ENCODE measurements at places on chromosomes 2 and 18.

- DNase-seq: no peak
Observed at GRCh38 chr2:108538000-108538625, 3.8 kb downstream of the LIMS1 start.

GRCh38 chr2:203650860-203651613 lies 55.4 kb upstream of the CD28 start:
- no peak for DNase-seq

GRCh38 chr2:39660612-39661236 lies 5.0 kb upstream of the TMEM178A start:
- no peak for DNase-seq

- no peak for DNase-seq
Observed at GRCh38 chr2:212683346-212684097, 144.9 kb upstream of the ERBB4 start.

DNA sequence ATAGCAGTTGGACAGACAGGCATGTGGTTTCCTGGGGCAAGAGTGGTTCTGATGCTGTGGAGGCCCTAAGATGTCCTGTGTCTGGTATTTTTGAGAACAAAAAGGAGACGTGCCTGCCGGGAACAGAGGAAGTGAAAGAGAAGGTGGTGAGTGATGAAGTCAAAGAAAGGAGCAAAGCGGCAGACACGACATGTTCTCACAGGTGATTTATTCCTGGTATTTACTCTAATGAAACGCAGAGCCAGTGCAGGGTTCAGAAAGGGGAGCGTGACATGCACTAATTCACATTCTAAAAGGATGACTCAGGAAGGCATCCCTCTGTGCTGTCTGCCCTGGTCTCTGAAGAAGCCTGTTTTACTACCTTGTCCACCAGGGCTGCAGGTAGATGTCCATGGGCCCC lies 211.0 kb downstream of the KCNE4 start:
- DNase-seq: no peak

- no peak for DNase-seq
Observed at GRCh38 chr2:8154270-8154669, 527.6 kb upstream of the ID2 start.

DNA sequence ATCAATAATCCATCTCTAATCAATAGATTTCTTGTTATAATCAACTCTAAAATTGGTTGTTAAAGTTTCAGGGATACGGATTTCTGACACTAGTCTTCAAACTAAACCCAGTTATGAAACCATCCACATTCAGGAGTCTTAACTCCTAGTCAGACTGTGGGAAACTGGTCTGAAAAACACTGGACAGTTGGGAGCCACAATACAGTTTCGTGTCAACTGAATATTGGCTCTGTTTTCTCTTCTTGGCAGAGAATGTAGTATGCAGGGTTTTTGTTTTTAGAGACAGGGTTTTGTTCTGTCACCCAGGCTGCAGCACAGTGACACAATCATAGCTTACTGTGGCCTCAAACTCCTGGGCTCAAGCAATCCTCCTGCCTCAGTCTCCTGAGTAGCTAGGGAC lies 123.1 kb downstream of the RTTN start:
- DNase-seq: no peak

DNA sequence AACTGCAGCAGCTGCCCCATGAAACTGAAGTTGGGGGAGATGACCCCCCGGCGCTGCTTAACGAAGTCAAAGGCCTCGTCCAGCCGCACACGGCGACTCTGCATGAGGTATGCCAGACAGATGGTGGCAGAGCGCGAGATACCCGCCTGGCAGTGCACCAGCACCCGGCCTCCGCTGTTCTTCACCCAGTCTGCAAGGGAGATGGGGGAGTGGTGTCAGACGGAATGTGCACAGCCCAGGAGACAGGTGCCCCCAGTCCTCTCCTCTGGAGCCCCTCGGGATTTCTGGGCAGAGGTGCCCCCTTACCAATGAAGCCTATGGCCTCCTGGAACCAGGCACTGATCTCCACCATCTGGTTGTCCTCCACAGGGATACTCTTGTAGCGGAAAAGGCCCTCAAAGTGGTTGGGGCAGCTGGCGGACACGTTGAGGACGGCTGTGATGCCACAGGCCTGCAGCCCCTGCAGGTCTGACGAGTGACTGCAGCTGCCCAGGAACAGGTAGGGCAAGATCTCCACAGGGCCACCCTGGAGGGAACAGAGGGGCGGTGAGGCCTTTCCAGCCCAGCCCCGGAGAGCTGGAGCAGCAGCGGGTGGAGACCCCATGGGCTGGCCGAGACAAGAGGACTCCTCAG lies 1.3 kb downstream of the DUSP2 start:
- no peak for DNase-seq

- no peak for DNase-seq
Observed at GRCh38 chr2:217177720-217178119, 317.9 kb upstream of the TNP1 start.

GRCh38 chr18:1618364-1618763 lies 713.7 kb downstream of the ADCYAP1 start:
- no peak for DNase-seq

DNA sequence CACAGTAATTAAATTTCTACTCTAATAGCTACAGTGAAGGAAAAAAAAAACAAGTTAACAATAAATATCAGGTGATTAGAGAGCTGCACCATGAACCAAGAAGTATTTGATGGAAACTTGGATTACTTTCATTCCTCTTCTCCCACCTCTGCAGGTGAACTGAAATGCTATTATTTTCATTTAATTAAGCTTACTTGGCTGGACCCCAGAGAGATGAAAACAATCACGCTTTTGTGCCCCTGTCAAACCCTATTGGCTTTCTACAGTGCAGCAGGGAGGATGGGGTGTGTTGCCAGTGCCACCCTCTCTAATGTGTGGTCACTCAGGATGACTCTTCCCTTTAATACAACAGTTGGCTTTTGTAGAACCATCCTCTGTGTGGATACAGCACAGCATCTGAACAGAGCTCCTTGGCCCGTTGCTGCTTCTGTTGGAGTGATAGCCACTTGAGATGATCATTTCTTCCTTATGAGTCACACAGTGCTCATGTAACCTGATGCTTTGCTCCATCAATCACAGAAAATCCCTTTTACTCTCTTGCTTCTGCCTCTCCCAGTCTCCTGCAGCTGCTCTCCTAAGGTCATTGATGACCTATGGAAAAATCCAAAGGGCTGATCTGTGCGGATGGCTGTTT lies 5.5 kb upstream of the ARL4C start:
- DNase-seq: no peak

- DNase-seq: no peak
Observed at GRCh38 chr2:20651731-20652099, 817 bp upstream of the HS1BP3 start.

GRCh38 chr2:102915128-102915527 lies 153.3 kb downstream of the TMEM182 start:
- no peak for DNase-seq

- no peak for DNase-seq
Observed at GRCh38 chr2:52084759-52085158, 1052.8 kb upstream of the NRXN1 start.

DNA sequence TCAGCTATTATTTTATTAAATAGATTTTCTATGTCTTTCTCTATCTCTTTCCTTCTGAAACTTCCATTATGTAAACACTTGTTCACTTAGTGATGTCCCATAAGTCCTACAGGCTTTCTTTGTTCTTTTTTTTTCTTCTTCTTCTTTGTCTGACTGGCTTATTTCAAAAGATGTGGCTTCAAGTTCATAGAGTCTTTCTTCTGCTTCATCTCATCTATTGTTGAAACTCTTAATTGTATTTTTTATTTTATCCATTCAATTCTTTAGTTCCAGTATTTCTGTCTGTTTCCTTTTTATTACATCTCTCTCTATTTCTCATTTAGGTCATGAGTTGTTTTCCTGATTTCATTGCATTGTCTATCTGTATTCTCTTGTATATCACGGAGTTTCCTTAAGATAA lies 38.5 kb downstream of the BOD1L2 start:
- no peak for DNase-seq

DNA sequence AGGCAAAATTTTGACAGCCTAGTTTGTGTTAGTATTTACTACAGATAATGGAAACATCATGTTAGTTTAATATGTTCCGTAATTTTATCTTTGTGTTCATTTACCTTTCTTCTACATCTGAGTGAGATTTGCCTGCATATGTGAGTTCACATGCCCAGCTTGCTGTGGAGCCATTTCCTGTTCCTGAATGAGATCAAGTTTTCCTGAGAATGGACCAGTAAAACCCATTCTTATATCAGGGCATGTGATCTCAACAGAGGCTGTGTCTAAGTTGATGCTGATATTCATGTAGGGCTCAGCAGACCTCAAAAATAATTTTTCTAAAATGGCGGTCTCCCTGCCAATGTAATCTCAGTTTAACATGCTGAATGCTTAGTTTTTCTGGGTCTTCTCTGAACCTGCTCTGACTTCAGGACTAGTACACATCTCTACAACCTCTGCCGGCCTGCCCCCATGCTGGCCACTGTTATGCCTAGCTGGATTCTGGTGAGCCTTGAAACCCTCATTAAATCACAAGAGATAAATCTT lies 1.0 kb downstream of the IL1A start:
- no peak for DNase-seq

DNA sequence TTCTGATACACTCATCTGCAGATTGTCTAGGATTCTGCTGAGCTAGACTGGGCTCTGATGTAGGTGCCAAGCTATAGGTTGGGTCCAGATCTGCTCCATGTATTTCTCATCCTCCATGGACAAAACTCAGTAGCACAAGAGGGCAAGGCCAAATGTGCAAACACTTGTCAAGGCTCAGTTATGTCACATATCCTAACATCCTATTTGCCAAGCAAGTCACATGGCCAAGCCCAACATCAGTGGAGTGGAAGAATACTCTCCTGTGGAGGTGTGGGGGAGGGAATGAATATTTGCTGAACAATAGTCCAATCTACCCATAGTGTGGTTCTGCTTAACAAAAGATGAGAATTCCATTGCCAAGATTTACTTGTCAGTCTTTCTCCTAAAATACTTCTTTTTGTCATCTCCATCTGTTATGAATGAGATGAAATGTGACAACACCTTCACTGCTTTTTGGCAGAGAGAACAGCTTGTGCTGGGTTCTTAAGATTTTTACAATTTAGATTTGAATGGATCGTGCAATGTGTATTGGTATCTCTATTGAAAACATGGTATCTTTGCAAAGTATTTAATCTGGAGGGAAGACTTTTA lies 89.9 kb downstream of the OXER1 start:
- DNase-seq: no peak

DNA sequence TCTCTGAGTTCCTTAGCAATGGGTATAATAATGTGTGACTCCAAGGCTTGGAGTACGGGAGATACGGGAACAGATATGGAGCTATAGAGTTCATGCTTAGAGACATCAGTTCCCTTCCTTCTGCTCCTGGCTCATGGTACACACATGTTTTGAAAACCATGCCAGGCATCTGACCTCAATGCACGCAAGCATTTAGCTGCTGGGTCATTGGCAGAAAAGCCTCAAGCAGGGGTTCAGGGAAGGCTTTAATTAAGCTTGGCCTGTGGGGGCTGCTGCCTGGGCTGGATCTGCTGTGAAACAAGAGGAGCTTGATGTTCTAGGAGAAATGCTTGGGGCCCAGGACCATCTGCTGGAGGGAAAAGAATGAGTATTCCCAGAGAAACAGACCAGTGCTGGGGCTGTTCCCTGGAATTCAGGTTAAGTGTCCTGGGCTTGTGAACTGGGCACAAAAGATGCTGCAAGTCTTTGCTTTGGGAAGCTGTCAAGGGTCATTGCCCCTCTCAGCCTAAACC lies 3.2 kb downstream of the ALLC start:
- DNase-seq: no peak

DNA sequence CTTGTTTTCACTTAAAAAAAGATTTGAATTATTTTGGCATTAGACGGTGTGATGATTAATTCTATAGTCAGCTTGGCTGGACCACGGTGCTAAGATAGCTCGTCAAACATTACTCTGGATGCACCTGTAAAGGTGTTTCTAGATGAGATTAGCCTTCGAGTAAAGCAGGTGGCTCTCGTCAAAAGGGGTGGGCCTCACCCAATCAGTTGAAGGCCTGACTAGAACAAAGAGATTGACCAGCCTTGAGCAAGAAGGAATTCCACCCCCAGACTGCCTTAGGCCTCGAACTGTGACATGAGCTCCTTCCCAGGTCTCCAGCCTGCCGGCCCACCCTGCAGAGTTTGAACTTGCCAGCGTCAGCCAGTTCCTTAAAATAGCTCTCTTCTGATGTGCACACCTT lies 73.4 kb downstream of the TWIST2 start:
- DNase-seq: no peak

DNA sequence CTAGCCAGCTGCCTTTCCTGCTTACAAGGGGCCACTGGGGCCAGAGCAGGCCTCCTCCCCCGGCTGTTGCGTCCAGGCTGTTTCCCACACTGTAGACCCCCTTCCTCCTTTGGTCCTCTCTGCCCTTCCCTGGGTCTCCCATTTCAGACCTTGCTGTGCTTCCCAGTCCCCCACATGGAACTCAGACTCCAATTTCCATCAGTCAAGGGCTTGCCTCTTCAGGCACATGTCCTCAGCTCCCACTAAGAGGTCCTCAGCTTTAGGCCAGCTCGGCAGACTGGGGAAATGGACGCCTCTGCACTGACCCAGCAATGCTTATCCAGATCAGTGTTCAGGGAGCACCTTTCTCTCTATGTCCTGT lies 98.0 kb upstream of the BZW1 start:
- DNase-seq: no peak

GRCh38 chr2:227482638-227483340 lies 10.8 kb downstream of the AGFG1 start:
- peak; percentile 59 for DNase-seq

GRCh38 chr2:167147271-167147941 lies 259.1 kb downstream of the XIRP2 start:
- DNase-seq: no peak

DNA sequence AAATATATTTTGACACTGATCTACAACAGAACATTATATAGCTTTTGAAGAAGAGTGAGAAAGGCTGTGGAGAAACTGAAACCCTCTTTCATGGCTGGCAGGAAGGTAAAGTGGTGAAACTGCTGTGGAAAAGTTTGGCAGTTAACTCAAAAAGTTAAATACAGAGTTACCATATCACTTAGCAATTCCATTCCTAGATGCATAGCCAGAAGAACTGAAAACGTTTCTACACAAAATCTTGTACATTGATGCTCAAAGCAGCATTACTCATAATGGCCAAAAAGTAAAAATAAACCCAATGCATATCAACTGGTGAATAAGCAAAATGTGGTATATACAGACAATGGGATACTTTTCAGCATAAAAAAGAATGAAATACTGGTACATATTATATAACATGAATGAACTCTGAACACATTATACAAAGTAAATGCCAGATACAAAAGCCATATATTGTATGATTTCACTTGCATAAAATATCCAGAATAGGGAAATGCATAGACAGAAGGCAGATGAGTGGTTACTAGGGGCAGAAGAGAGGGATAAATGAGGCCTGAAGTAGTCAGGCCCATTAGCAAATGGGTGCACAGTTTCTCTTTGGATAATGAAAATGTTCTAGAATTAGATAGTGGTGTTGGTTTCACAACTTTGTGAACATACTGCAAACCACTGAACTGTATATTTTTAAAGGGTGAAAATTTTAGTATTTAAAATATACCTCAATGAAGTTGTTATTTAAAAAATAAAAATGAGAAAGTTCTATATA lies 114.3 kb downstream of the DYM start:
- no peak for DNase-seq

DNA sequence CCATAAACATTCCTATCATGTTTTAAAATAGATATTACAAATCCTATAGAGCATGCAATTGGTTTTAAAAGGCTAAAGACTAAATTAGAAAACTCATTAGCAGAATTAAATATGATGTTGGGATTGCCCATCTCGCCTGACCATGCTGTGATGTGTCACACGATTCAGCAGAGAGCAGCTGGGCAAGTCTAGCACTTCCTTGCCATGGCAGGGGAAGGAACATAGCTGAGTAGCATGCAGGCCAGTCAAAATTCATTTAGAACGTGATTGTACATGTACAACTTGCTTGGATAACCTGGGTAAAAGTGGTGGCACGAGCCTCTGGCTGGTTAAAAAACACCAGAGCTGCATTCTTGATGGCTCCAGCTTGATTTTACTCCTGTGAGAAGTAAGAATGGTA lies 81.3 kb downstream of the SCN3A start:
- DNase-seq: no peak
